Kidney capillary endothelial cell (primary cell): ENCODE measurements at places on chromosomes 2 and 18.

DNA sequence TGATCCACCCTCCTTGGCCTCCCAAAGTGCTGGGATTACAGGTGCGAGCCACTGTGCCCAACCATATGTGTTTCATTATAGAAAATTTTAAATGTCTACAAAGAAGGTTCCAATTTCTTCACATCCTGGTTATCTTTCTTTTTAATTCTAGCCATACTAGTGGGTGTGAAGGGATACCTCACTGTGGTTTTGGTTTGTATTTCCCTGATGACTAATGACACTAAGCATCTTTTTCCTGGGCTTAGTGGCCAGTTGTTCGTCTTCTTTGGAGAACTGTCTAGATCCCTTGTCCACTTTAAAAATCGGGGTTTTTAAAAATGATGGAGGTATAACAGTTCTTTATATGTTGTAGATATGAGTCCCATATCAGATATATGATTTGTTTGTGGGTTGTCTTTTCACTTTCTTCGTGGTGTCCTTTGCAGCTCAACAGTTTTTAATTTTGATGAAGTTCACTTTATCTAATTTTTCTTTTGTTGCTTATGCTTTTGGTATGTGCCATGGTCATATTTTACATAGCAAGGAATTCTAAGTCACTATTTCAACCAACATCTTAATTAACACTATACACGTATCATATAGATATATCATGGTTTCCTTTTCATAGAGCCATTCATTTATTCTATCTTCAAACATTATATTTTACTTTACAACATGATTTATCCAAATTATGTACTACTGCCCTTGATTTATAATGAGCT is 135.0 kb upstream of the RIOK3 start:
- no peak for DNase-seq

- DNase-seq = no peak
Measured at GRCh38 chr2:182359990-182360662, 66.7 kb downstream of the PDE1A start.

- no peak for DNase-seq
Measured at GRCh38 chr2:206127656-206128055, 31.6 kb downstream of the NDUFS1 start.

DNA sequence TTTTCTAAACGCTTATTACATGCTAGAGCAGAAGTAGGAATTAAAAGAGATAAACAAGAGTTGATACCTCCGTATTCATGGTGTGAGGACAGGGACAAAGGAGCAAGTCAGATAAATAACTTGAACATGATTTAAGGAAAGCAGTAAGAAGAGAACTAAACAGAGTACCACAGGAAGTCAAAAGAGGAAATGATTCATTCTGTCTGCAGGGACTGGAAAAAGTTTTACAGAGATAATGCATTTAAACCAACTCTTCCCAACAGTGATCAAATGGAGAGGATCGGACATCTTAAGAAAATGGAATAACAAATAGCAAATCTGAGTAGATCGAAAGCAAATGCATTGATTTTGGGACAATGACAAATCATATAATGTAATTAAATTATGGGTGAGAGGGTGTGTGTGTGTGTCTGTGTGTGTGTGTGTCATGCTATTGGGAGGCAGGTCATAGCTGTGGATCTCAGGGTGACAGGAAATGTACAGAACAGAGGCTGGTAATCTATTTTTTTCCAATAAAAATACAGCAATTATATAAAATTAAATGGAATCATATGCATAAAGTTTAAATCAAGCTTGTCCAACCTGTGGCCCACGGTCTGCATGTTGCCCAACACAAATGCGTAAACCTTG is 113.4 kb downstream of the MC4R start:
- no peak for DNase-seq

GRCh38 chr2:37919631-37920032 is 5.5 kb upstream of the RMDN2 start:
- DNase-seq = no peak

GRCh38 chr2:221981912-221982470 is 316.8 kb downstream of the PAX3 start:
- DNase-seq = no peak

DNA sequence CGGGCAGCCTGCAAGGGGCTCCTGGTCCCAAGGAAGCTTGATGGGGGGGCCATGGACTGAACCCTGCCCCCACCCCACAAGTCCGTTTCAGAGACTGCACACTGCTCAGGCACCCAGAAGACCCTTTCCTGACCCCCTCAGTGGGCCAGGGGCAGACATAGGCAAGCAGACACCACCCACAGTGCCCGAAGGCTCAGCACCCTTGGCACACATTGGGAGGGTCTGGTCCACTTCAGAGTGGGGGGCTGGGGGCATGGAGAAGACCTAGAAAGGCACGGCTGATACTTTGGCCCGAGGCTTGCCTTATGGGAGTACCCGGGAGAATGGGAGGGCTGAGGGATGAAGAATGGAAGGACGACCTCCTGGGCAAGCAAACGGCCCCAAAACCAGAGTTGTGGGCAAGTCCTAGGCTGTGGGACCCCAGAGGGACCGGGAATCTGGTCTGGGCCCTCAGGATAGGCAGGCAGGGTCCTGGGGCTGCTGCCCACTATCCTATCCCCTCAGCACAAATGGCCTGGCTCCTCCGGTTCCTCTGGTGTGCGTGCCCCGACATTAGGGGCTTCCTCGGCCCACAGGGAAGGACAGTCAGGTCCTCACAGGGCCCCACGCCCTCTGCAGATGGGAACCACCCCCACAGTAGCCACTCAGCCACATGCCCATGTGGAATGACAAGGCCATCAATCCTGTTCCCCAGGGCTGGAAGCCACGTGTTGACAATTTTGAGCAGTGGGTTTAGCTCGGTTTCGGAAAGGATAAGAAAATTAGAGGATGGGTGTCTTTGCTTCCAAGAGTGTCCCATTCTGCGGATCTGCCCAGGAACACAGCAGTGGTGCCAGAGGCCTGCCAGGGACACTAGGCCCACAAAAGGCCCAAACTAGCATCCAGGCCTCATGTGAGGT is 15.0 kb upstream of the GPC1 start:
- no peak for DNase-seq

GRCh38 chr2:174510583-174511189 is 23.9 kb upstream of the GPR155 start:
- DNase-seq = no peak

- no peak for DNase-seq
Measured at GRCh38 chr2:42124011-42124785, 45.0 kb upstream of the EML4 start.

DNA sequence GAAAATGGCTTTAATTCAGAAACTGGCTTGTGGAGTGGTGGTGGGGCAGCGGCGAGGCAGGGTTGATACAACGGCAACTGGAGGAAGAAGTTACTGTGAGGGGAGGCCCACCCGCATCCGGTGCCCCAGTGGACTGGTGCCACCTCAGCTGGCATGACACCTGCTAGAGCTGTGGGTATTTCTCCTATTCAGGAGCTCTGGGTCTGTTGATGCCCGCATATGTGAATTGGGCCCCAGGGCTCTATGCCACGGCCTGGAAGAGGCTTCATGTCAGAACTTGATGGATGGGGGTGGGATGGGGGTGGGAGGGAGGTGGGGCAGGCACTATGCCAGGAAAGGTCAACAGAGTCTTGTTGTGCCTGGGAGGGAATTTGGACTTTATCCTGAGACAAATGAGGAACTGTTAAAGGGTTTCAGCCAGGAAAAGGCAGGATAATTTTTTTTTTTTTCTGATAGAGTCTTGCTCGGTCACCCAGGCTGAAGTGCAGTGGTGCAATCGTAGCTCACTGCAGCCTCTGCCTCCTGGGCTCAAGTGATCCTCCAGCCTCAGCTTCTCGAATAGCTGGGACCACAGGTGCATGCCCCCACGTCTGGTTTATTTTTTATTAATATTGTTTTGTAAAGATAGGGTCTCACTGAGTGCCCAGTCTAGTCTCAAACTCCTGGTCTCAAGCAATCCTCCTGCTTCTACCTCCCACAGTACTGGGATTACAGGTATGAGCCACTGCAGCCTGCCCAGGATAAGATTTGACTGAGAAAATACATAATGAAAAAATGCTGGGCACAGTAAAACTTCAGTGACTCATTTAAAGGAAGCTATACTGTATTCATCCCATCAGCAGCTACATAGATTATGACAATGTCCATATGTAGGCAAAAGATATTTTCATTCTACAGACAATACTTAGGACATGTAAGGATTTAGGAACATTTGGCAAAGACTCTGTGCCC is 52.6 kb downstream of the SH2D6 start:
- peak; percentile 10 for DNase-seq

- no peak for DNase-seq
Measured at GRCh38 chr2:233039212-233039845, 6.9 kb downstream of the NEU2 start.

GRCh38 chr2:152565884-152566727 is 151.2 kb downstream of the PRPF40A start:
- no peak for DNase-seq

- DNase-seq = no peak
Measured at GRCh38 chr2:228542277-228542676, 360.8 kb upstream of the SPHKAP start.

- no peak for DNase-seq
Measured at GRCh38 chr2:168231609-168232241, 15.7 kb downstream of the STK39 start.

DNA sequence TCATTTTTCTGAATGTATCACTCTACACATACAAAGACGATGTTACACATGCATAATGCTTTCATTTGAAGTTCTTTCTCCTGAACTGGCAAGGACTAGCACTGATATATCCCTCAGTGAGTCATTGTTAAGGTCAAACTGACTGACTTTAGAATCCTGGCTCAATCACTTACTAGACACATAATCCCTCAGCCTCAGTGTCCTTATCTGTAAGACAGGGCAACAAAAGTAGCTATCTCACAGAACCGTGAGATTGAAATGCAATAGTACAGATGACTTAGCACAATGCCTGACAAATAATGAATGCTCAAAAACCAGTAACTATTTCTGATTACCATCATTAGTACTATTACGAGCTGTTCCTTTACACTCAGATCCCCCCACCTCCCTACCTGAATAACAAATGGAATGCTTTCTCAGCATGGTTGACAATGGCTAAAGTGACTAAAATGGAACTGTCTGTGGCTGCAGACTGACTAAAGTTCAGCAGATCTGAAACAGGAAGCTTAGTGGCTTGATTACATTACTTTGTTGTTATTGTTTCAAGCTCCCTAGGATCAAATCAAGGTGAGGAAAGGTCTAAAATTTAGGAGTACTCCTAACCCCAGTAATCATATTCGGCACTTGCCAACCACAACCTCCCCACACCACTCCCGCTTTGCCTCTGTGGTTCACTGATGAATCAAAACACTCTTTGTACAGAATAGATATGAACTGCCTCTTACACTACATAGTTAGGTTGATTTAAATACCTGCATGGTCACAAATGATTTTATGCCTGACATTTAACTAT is 35.8 kb upstream of the CACNB4 start:
- peak; percentile 3 for DNase-seq

DNA sequence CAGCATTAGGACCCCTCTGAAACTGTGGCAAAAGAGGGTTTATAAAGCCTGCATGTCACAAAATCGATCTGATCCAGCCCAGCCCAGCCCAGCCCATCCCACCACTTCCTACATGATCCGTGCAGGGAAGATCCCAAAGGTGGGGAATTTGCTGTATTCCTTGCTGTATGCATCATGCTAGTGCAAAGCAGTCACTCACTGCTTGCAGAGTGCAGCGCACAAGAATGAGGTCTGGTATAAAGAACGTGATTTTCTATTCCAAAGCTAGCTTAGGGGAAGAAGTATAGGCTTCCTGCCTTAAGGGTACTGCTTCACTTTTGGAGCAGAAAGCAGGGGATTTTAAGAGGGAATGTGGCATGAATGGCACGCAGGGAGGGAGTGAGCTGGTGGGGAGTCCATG is 18.9 kb upstream of the SERPINB11 start:
- DNase-seq = no peak
